ENCODE measurements at places on chromosomes 6 and 20.

DNA sequence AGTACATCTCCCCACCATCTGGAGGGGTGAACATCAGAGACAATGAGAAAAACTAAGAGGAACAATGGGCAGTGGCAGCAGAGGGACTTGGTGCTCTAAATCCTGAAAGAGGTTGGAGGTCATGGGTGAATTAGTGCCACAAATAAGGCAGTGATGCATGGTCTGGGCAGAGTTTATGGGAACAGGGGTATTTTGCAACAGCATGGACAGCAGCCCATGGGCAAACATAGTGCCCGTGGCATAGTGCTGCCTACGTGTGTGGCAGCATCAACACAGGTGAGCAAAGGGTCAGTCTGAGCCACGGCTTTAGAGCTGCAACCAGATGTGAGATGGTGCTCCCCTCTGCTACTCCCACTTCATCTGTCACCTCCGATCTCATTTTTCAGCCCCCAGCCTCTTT is 459.1 kb upstream of the CITED2 start:
- DNase-seq = no peak

GRCh38 chr20:23753589-23753988 is 2.9 kb upstream of the CST1 start:
- no peak for DNase-seq

DNA sequence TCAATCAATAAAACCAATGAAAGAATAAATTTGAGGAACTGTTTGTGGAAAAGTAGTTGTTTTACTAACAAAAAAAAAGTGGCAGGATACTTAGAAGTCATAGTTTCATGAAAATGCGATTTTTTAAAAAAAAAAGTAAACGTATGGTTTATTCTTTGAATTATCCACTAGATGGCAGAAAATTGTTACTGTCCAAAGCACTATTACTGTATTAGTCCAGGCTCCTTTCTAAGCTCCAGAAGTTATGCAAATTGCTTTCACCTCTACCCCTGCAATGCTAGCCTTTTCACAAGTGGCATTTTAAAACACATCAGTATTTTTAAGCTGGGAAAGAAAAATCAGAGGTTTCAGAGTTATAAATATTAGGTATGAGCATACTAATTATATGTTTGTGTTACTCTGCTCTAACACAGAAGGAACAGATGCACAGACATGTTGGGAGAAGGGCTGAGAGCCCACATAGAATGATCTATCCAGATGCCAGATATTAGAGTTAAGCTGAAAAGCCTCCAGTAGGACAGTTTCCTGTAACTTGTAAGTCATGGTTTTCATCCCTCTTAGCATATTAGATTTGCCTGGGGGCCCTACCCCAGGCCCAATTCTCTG is 63.9 kb downstream of the FHL5 start:
- peak; percentile 21 for DNase-seq

GRCh38 chr6:143160439-143161220 is 99.9 kb downstream of the AIG1 start:
- DNase-seq = no peak

DNA sequence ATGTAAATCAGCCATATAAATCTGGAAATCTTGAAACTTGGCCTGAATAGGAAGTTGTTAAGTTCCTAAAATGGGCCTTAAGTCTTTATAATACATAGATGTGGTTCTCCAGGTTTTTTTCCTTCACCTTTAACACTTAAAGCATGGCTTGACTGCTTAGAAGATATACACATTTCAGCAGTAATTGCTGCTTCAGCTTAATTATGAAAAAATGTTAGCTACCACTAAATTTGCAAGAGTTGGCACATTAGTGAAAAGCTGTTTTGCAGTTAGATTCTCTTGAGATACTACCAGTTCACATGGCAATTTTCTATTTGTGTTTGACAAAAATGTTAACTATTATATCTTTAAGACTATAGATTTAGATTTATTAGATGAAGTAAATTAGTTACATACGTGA is 72.7 kb upstream of the MYO6 start:
- DNase-seq = no peak

DNA sequence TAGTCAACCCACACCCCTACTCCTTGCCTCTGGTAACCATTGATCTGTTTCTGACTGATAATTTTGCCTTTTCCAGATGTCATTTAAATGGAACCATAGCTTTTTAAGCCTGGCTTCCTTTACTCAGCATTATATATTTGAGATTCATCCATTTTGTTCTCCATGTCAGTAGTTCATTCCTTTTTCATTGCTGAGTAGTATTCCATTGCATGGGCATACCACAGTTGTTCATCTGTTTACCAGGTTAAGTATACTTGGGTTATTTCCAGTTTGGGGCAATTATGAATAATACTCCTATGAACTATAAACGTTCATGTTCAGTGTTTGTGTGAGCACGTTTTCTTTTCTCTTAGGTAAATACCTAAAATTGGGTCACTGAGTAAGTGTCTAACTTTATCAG is 25.1 kb downstream of the FGD2 start:
- DNase-seq = no peak

GRCh38 chr6:8731874-8732273 is 296.5 kb upstream of the SLC35B3 start:
- DNase-seq = no peak

DNA sequence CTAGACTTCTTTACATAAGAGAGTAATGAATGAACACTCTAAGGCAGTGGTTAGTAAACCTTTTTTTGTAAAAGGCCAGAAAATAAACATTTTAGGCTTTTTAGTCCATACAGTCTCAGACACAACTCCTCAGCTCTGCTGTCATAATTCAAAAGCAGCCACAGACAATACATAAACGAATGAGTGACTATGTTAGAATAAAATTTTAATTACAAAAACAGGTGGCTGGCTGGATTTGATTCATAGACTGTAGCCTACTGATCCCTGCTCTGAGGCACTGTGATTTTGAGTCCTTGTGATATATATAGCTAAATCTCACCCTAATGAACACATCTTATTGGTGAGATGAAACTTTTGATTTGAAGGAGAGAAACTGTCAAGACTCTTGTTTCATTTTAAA is 155.1 kb downstream of the AIG1 start:
- no peak for DNase-seq

- DNase-seq = no peak
Measured at GRCh38 chr6:166584155-166584554, 2.3 kb downstream of the RAMACL start.

DNA sequence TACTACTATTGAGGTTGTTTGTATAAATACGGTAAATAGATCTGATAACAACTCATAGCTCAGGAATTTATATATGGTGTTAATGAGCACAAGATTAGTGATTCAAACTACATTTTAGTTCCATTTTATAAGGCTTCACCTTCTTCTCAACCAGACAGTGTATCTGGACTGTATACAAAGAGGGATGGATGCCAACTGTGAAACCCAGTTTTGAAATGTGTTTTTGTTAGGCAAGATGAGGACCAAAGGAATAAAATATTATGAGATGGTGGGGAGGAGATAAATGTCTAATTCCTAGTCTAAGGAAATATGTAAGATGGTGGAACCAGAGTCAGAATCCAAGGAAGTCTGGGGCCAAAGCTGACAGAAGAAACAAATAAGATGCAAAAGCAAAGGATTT is 329.0 kb downstream of the GRIK2 start:
- peak; percentile 26 for DNase-seq

GRCh38 chr6:115909923-115910546 is 150.7 kb downstream of the FRK start:
- DNase-seq = no peak

DNA sequence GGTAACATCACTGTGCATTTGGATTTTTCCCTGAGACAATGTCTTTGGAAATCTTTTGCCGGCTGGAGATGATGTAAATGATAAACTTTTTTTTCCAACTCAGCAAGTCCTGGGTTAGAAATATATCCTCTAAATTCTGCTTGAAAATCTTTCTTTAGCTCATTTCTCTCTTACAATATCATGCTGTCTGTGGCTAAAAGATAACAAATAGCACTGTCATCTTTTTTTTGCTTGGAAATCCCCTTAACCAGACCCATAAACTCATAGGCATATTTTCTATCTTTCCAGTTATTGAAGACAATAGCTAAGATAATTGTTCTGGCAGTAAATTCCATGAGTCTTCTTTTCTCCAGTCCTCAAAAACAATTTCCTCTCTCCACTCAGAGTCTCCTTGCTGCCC is 481.5 kb downstream of the NKAIN2 start:
- DNase-seq = no peak

DNA sequence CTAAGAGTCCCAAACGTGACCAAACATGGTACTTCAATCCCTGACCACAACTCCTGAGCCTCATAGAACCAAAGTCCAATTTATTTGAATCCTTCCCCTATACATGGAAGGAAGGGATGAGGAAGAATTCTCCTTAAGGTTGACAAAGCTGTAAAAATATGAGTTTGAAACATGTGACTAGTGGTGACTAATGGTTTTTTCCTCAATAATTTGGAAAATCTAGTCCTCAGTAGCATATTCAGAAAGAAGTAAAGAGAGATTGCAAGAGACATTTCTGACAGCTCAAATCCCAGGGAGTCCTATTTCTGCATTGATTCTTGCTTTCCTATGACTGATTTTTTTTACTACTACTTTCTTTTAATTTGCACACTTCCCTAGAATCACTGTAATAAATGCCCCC is 443.7 kb downstream of the FRK start:
- no peak for DNase-seq

- no peak for DNase-seq
Measured at GRCh38 chr6:24069526-24069925, 56.5 kb upstream of the NRSN1 start.

- no peak for DNase-seq
Measured at GRCh38 chr20:54469952-54470351, 5.4 kb upstream of the DOK5 start.
